ENCODE measurements at places on chromosomes 2 and 18.

- DNase-seq, result no peak
Observed at GRCh38 chr2:137886083-137886831, 78.0 kb upstream of the HNMT start.

DNA sequence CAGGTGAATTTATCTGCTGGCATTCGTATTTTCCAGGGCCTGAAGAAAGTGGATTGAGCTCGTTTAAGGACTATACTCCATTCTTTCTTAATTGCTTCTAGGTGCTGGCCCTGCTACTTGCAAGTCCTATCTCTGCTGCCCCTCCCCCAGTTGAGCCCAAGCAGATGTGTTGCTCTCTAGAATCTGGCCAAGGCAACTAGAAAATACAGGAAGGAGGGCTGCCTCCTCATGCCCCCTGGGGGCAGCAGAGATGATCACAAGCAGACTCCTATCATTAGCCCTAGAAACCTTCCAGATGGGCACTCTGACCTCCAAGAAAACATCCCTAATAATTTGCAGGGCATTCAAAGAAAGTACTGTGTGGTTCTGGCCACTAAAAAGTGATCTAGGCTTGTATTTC lies 72.5 kb upstream of the CYP26B1 start:
- DNase-seq, result no peak

GRCh38 chr18:77223653-77224052 lies 26.0 kb upstream of the GALR1 start:
- DNase-seq, result no peak

- DNase-seq, result no peak
Observed at GRCh38 chr18:55706898-55707297, 118.9 kb upstream of the TCF4 start.

- DNase-seq, result no peak
Observed at GRCh38 chr2:101775092-101775491, 77.6 kb downstream of the MAP4K4 start.

DNA sequence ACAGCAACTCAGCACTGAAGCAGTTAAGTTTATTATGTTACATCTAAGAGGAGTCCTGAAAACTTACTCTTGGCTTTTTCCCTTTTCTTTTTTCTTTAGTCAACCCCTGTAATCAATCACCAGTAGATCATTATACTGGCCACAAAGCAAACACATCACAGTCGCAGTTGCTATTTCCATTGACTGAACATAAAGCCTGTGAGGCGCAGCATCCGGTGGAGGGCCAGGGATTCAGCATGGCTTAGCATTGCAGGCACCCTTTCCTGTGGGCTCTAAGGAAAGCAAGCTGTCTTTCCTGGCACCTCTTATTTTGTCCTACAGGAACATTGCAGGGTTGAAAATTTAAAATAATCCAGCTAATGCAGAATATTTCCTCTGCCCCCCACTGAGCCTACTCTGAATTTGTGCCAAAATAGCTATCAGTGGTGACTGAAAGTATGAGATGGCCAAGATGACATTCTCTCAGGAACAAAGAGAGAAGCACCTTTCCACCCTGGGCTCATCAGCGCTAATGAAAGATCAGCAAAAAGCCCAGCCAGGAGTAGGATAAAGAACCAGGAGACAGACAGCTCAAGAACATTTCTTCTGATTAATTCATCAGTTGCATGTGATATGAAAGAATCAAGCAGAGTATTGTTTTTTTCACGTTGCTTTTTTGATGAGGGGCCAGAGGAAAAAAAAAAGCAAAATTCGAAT lies 85.3 kb upstream of the SULT1C3 start:
- no peak for DNase-seq

DNA sequence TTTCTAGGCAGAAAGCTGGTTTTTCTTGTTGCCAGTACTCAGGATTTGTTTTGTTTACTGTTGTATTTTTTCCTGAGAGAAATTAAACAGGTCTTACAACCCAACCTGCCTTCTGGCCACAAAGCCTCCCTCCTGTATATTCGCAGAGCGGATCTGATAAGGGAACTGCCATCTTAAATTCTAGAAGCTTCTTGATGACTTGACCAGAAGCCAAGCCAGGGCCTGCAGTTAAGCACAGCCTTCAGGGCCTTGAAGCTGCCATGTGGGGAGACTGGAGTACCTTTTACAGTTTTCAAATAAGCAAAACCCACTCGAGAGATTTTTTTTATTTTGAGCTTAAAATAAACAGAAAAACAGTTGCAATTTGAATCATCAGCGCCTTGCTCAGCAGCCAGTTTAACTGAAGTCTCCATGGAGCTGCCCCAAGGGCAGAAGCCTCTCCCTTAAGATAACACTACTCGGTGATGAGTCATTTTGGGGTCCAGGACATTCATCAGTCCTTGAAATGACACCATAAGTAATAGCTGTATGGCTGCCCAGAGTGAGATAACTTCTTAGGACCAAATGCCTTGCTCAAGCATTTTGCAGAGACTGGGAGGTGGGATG lies 51.5 kb upstream of the PHLPP1 start:
- no peak for DNase-seq

DNA sequence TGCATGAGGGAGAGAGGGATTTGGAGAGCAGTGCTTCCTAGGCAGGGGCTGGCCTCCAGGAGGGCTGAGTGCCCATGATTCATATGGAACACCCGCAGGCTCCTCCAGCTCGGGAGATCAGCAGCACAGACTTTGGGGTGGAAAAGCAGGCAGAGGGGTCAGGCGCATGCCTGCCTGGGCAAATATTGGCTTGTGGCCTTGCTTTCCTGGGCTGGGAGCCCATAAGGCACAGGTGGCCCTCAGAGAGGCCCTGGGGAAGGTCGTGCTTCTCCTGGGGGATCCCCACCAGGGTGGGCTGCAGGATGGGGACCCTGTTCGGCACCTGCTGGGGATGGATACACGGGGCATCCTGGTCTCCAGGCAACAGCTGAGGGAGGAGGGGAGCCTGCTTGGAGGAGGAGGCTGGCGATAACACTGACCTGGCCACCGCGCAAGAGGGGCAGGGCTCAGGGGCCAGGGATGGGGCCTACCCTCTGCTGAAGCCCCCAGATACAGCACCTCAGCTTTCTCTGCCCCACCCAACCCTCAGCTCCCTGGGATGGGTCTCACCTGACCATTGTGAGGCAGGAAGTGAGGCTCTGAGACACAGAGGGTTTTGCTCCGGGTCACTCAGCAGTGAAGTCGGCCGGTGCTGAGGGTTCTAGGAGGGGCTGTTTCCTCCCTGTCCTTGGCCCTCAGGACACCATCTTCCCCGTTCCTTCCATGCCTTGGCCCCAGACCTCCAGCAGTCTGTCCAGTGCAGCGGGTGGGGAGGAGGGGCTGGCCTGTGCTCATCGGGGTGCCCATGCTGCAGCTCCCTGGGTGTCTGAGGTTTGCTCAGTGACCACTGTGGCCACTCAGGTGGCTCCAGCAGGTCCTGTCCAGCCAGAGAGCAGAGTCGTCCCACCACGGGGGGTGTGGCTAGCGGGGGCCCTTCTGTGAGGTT lies 12.0 kb downstream of the AQP12A start:
- no peak for DNase-seq

- DNase-seq, result no peak
Observed at GRCh38 chr2:148342086-148342485, 302.5 kb upstream of the EPC2 start.

Data from cortex of kidney (tissue), 1 donor.